Fibroblast of lung (primary cell): ENCODE measurements at places on chromosomes 12 and 14. TPM values are rescaled to one million over a fixed set of nuclear protein-coding genes. Genes with fewer than 3 reads are reported as not detected.

The RTN1 gene
- total RNA-seq, result under 0.01 and 0.17 TPM in 2 replicates

The ERBB3 gene
- total RNA-seq, result 0.66 and 1.3 TPM in 2 replicates

The KRT6B gene
- not detected in 2 replicates for total RNA-seq

The FBLN5 gene
- 13.4 and 33.4 TPM in 2 replicates for total RNA-seq

The GPR132 gene
- total RNA-seq, result 0.17 and 0.26 TPM in 2 replicates

The E2F7 gene
- 4.6 and 9.7 TPM in 2 replicates for total RNA-seq

The CD69 gene
- not detected in 2 replicates for total RNA-seq

The TBC1D30 gene
- total RNA-seq, result 0.26 and 0.66 TPM in 2 replicates

The ARPC3 gene
- total RNA-seq, result 136 and 169 TPM in 2 replicates

The SLC25A47 gene
- under 0.01 TPM in 1 of 2 replicates, not detected in the other for total RNA-seq

The TSPAN9 gene
- total RNA-seq, result 26.7 and 35.2 TPM in 2 replicates

The LRRK2 gene
- total RNA-seq, result 10.8 and 14.0 TPM in 2 replicates

GRCh38 chr14:93132472-93133065, 16.8 kb upstream of the ITPK1 start:
- peaks cover 4% of the 10 kb centered on the region for H3K27me3 ChIP-seq
- peak; percentile 51 for DNase-seq
- no peak overlapping the region for H3K4me3 ChIP-seq
- no peak overlapping the region for H3K27ac ChIP-seq

- H3K4me1 ChIP-seq, result peaks cover 25% of the 10 kb centered on the region
- H3K27ac ChIP-seq, result no peak overlapping the region
- peaks cover 25% of the 10 kb centered on the region for H3K27me3 ChIP-seq
- H3K4me3 ChIP-seq, result peak overlapping the region; percentile 46
- peak; percentile 89 for DNase-seq
Observed at GRCh38 chr12:49347311-49348193, 864 bp downstream of the DNAJC22 start.

GRCh38 chr12:113683574-113683973, 211.9 kb upstream of the LHX5 start:
- no peaks in the 10 kb centered on the region for H3K4me1 ChIP-seq
- H3K27me3 ChIP-seq, result no peaks in the 10 kb centered on the region
- no peak overlapping the region for H3K27ac ChIP-seq
- no peak for DNase-seq

GRCh38 chr14:72590577-72590976, 303.3 kb downstream of the DPF3 start:
- no peak overlapping the region for H3K27ac ChIP-seq
- H3K36me3 ChIP-seq, result no peaks in the 10 kb centered on the region
- H3K27me3 ChIP-seq, result no peaks in the 10 kb centered on the region
- no peak overlapping the region for H3K4me3 ChIP-seq

DNA sequence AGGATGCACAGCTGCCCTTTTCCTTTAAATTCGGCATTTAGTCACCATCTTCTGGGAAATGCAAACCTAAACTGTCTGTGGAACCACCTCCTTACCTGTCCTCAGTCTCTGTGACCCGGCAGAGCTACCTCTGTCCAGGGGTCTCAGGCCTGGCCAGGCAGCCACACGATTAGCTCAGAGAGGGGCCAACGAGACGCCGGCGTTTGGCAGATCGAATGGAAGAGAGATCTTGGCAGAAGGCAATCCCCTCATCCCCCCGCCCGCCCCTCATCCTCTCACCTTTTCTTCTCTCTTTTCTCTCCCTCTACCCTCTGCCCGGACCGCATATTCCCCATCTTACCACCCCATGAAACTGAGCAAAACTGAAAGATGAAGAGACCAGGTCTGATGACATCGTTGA, 101.0 kb downstream of the PIWIL1 start:
- H3K27me3 ChIP-seq, result no peaks in the 10 kb centered on the region
- no peak overlapping the region for H3K27ac ChIP-seq

DNA sequence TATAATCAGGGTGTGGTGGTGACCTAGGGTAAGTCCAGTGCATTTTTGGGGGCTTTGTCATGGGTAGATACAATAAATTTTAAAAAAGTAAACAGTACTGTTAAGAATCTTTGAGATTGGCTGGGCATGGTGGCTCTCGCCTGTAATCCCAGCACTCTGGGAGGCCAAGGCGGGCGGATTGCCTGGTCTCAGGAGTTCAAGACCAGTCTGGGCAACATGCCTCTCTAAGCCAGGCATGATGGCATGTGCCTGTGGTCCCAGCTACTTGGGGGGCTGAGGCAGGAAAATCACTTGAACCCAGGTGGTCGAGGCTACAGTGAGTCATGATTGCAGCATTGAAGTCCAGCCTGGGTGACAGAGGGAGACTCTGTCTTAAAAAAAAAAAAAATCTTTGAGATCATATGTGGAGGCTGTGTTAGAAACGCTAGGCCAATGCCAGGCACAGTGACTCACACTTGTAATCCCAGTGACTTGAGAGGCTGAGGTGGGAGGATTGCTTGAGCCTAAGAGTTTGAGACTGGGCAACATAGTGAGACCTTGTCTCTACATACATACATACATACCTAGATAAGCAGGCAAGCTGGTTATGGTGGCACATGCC, 67.7 kb downstream of the PRKCH start:
- no peak for DNase-seq
- no peaks in the 10 kb centered on the region for H3K36me3 ChIP-seq
- H3K4me3 ChIP-seq, result no peak overlapping the region
- H3K27ac ChIP-seq, result no peak overlapping the region
- no peaks in the 10 kb centered on the region for H3K27me3 ChIP-seq

- no peaks in the 10 kb centered on the region for H3K36me3 ChIP-seq
- peak; percentile 90 for DNase-seq
- peaks cover 15% of the 10 kb centered on the region for H3K4me1 ChIP-seq
- H3K27ac ChIP-seq, result peak overlapping the region; percentile 51
- H3K4me3 ChIP-seq, result no peak overlapping the region
Observed at GRCh38 chr12:27592548-27592947, 68.5 kb downstream of the PPFIBP1 start.

- peak overlapping the region; percentile 93 for H3K4me3 ChIP-seq
- peaks cover 13% of the 10 kb centered on the region for H3K36me3 ChIP-seq
- no peak for DNase-seq
Observed at GRCh38 chr12:56723352-56723751, 1.7 kb downstream of the NACA start.

DNA sequence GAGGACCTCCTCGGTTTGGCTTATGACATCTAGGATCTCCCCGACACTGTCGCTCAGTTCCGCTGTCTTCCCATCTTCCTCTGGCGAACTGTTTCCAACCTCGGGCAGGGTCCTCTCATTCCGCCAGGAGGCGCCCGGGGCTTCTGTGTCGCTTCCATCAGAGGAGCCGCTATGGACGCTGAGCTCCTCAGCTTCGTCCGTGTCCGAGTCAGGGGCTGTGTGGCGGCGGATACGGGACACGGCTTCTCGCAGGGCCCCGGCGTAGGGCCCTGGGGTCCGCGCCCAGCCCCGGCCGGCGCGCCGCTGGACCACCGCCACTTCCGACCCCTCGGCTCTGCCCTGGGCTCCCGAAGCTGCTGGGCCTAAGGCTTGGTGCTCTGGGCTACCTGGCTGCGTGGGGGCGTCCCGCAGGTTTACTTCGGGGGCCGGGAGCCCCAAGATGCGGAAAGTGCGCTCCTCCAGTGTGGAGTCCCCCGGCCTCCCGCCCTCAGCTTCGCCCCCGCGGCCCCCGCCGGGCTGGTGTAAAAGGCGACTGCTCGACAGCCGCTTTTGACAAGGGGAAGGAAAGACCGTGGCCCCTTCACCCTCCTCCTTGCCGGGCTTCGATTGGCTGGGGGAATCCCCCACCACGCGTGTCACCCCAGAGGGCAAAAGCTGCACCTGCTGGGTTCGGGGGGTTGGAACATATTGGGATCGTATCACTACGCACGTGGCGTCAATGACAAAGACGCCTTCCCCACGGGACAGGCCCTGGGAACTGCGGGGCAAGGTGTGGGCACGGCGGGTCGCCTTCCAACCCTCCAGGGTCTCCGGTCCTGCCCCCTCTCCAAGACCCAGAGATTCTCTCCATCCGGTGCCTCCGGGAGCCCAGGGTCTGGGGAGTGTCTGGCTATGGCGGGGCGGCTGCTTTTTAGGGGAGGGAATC, 2.1 kb downstream of the DDN start:
- H3K36me3 ChIP-seq, result peaks cover 3% of the 10 kb centered on the region
- H3K27ac ChIP-seq, result no peak overlapping the region
- H3K4me1 ChIP-seq, result peaks cover 14% of the 10 kb centered on the region
- H3K27me3 ChIP-seq, result peaks cover 18% of the 10 kb centered on the region
- H3K4me3 ChIP-seq, result no peak overlapping the region

DNA sequence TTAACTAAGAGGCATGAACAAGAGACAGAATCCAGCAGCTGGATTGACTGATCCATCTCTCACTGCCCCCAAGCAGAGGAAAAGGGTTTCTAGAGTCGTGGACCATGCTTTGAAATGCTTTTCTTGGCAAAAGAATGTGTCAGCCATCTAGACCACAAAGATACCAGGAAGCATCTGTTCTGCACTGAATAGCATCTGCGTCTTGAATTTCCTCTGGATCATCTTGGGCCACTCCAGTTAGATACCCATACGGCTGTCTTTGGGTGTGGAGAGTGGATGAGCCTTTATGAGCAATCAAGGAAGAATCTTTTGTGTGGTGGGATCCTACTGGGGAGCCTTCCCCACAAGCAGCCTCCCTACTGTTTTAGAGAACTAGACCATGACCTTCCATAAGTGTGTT, 16.0 kb upstream of the RFX4 start:
- no peaks in the 10 kb centered on the region for H3K4me1 ChIP-seq
- no peaks in the 10 kb centered on the region for H3K27me3 ChIP-seq
- H3K27ac ChIP-seq, result no peak overlapping the region
- DNase-seq, result no peak
- H3K36me3 ChIP-seq, result no peaks in the 10 kb centered on the region

DNA sequence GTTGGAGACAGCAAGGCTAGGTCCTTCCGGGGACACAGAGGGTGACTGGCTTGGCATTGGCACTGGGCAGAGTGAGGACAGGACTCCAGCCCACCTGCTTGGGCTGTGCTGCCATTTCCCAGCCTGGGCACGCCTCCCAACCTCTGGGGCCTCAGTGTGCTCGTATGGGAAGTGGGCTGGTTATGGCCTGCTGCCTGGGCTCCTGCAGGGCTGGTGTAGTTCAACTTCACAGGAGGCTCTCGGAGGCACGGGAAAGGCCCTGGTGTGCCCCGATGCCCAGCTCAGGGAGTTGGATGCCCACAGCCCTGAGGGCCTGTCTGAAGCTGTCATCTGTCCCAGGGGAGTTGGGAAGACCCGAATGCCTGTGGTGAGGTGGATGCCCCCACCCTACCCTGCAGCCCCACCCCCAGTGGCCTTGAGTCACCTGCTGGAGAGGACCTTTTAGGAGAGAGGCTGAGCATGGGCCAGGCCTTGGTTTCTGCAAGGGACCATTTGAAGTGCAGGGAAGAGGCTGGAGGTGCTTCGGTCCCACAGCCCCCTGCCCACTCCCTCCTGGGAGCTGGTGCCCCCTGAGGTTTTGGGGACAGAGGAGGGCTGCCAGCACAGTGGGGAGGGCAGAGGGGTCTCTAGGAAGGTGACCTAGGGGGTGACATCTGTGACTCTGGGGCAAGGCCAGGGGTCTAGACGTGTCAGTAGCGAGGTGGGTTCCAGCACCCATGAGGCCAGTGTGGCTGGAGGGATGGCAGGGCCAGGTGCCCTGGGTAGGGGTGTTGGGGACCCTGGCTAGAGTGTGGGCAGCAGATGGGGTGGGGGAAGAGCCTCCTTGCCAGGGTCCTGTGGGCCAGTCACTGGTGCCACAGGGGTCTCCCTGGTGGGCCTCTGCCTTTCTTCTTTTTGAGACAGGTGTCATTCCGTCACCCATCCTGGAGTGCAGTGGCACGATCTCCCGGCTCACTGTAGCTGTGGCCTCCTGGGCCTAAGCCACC, 9.1 kb downstream of the ULK1 start:
- H3K4me1 ChIP-seq, result no peaks in the 10 kb centered on the region
- H3K27me3 ChIP-seq, result no peaks in the 10 kb centered on the region
- H3K36me3 ChIP-seq, result no peaks in the 10 kb centered on the region
- no peak for DNase-seq
- H3K4me3 ChIP-seq, result no peak overlapping the region

DNA sequence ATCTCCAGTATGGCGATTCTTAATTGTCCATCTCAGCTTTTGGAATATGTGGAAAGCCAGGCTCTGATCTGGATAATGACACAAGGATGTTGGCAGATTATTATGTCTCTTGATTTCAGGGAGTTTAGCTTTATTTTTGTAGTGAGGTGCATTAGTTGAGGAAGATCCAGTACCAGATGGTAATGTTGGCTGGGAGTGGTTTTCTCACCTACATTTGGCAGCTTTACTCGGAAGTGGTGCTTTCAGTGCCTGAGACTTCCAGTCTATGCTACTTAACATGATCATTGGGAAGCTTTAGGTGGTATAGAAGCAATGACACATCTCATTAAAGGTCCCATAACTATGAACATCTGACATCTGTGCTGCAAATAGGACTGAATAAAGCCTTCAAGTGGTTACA, 7.5 kb downstream of the SLC15A5 start:
- H3K4me1 ChIP-seq, result no peaks in the 10 kb centered on the region
- H3K4me3 ChIP-seq, result no peak overlapping the region
- no peaks in the 10 kb centered on the region for H3K36me3 ChIP-seq
- H3K27me3 ChIP-seq, result no peaks in the 10 kb centered on the region
- no peak for DNase-seq
- no peak overlapping the region for H3K27ac ChIP-seq

GRCh38 chr12:101824831-101825230, 5.9 kb downstream of the GNPTAB start:
- DNase-seq, result no peak
- no peaks in the 10 kb centered on the region for H3K27me3 ChIP-seq
- no peak overlapping the region for H3K27ac ChIP-seq
- H3K4me1 ChIP-seq, result no peaks in the 10 kb centered on the region
- H3K36me3 ChIP-seq, result no peaks in the 10 kb centered on the region

GRCh38 chr12:25497021-25497420, 56.1 kb downstream of the LMNTD1 start:
- no peak overlapping the region for H3K4me3 ChIP-seq
- peaks cover 5% of the 10 kb centered on the region for H3K4me1 ChIP-seq
- peak; percentile 60 for DNase-seq
- no peak overlapping the region for H3K27ac ChIP-seq
- no peaks in the 10 kb centered on the region for H3K27me3 ChIP-seq

GRCh38 chr12:31261744-31262143, 64.2 kb downstream of the SINHCAF start:
- H3K4me3 ChIP-seq, result no peak overlapping the region
- no peaks in the 10 kb centered on the region for H3K27me3 ChIP-seq
- no peak overlapping the region for H3K27ac ChIP-seq
- DNase-seq, result no peak
- no peaks in the 10 kb centered on the region for H3K36me3 ChIP-seq

- no peaks in the 10 kb centered on the region for H3K36me3 ChIP-seq
- no peak for DNase-seq
- H3K4me1 ChIP-seq, result no peaks in the 10 kb centered on the region
- H3K4me3 ChIP-seq, result no peak overlapping the region
- H3K27ac ChIP-seq, result no peak overlapping the region
Observed at GRCh38 chr12:25876383-25877045, 82.0 kb upstream of the RASSF8 start.

- H3K4me1 ChIP-seq, result no peaks in the 10 kb centered on the region
- no peak for DNase-seq
- no peaks in the 10 kb centered on the region for H3K27me3 ChIP-seq
- no peak overlapping the region for H3K4me3 ChIP-seq
- H3K27ac ChIP-seq, result no peak overlapping the region
Observed at GRCh38 chr14:47044841-47045240, 393.3 kb upstream of the RPL10L start.

- no peak overlapping the region for H3K4me3 ChIP-seq
- peaks cover 2% of the 10 kb centered on the region for H3K4me1 ChIP-seq
- no peaks in the 10 kb centered on the region for H3K36me3 ChIP-seq
- H3K27ac ChIP-seq, result no peak overlapping the region
- peaks cover 3% of the 10 kb centered on the region for H3K27me3 ChIP-seq
Observed at GRCh38 chr14:94119071-94119470, 8.5 kb downstream of the IFI27 start.

- DNase-seq, result peak; percentile 54
- H3K4me1 ChIP-seq, result no peaks in the 10 kb centered on the region
- H3K4me3 ChIP-seq, result no peak overlapping the region
- H3K27me3 ChIP-seq, result no peaks in the 10 kb centered on the region
- H3K36me3 ChIP-seq, result no peaks in the 10 kb centered on the region
Observed at GRCh38 chr12:10235761-10236631, 23.3 kb downstream of the GABARAPL1 start.
